IPS DF 19.7 (cell line): ENCODE measurements at places on chromosomes 16 and 17.

DNA sequence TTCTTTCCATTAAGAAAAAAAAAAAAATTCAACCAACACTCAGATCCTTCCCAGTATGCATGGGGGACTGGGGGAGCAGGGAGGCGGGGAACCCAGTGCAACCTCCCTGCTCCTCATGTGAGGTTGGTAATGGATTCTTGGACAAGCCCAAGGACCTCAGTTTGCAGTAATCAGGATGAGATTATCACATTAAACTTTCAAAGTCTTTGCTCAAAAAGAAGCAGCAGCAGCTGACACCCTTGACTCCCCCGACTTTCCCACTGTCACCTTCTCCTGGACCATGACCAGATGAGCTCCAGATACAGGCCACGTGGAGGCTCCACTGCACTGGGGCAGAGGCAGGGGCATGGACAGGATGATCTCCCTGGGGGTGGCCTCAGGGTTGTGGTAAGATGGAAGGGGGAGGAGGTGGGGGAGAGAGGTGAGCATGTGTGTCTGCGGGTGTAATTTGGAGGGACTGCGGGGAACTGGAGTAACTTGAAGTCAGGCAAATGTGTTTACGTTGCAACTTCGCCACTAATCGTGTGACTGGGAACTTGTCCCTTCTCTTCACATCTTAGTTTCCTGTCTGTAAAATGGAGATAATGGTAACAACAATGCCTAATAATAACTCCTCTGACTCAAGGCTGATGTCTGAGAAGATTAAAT lies 19.8 kb downstream of the ZNF385C start:
- DNase-seq: no peak

DNA sequence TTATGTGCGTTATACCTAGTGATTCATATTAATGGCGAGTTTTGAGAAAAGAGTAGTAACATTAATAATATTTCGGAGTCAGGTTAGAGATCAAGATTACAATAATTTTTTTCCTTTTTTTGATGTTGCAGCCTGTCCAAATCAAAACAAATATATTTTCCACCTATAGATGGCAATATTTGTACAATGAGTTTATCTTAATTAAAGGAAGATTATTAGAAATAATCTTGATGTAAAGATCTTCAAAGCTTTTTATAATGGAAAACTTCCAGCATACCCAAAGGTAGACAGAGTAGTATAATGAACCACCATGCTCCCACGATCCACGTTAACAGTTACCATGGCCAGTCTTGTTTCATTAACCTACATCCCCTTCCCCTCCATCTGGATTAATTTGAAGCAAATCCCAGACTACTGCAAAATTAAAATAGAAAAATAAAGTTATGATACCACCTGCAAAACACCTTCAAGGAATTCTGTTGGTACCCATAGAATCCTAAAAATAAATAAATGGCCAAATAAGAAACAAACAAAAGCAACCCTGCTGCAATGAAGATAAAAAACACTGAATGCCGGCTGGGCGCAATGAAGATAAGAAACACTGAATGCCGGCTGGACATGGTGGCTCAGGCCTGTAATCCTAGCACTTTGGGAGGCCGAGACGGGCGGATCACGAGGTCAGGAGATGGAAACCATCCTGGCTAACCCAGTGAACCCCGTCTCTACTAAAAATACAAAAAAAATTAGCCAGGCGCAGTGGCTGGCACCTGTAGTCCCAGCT lies 46.5 kb upstream of the GINS3 start:
- DNase-seq: no peak

GRCh38 chr16:8962393-8963009 lies 1.2 kb downstream of the USP7 start:
- no peak for DNase-seq

DNA sequence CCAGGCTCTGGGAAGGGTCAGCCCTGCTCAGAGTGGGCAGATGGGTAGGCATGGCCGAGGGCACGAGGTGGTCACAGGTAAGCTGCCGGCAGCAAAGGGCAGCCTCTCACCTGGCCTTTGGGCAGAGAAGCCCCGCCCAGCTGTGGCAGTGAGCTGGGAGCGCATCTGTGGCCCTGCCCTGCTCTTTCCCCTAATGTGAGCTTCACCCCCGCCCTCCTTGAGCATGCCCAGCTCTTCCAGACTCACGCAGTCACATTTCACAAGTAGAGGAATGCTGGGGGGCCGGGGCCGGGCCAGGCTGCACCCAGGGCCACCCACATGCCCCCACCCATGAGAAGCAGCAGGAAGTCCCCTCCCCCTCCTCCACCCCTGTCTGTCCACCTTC lies 40.7 kb upstream of the SLC38A10 start:
- no peak for DNase-seq

DNA sequence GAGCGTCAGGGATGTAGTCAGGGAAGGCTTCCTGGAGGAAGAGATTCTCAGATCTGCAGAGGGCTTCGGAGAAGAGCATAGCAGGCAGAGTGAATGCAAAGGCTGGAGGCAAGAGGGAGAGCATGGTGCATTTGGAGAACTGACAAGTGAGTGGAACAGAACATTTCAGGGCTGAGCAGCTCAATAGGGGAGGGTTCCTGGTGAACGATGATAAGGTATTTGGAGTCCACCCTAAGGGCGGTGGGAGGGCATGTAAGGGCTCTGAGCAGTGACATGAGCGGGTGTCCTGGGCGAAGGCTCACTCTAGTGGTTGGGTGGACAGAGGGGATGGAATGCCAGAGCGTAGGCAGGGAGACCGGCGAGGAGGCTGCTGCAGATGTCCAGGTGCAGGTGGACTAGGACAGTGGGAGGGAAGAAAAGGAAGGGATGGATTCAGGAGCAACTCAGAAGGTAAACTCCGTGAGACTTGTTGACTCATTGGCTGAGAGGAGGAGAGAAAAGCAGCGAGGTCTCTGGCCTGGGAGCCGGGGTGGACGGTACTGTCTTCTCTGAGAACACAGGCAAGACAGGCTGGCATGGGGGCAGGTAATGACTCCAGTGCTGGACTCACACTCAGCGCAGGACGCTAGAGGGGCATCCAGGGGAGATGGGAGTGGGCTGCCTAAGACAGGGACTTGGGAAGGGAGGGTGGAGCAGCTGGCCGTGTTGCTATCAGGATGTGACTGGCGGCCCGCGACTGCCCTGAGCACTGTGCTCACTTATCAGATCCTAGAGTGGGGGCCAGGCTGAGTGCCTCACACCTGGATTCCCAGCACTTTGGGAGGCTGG lies 1.4 kb upstream of the PITPNA start:
- no peak for DNase-seq

DNA sequence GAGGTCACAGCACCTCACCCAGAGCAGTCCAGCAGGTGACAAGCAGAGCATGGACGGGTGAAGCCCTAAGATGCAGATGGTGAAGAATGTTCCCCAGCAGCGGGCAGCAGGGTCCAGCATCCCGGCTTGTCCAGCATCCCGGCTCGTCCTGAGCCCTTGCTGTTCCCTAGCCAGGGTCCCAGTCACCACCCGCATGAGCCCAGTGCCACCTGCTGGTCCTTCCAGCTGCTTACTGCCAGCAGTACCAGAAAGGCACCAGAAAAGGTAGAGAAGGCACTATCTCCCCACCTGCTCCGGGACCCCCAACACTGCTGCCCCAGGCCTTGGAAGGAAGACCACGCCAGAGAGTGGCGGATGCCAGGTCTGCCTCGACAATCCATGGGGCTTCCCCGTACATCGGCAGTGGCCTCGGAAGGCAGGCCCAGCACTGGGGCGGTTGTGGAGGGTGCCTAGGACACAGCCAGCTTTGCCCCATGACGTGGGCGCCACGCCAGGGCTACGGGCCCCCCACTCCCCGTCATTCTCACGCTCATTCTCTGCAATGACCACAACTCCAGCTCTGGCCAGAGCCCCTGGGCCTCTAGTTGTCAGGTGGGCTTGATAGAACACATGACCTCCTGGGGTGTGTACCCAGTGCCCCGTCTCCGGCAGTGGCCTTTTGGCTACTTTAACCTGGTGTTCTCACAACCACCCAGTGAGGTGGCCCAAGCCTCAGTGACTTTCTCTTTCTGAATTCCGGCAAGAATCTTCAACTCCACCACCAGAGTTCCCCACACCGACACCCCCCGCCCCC lies 1.4 kb downstream of the CENPX start:
- DNase-seq: no peak

DNA sequence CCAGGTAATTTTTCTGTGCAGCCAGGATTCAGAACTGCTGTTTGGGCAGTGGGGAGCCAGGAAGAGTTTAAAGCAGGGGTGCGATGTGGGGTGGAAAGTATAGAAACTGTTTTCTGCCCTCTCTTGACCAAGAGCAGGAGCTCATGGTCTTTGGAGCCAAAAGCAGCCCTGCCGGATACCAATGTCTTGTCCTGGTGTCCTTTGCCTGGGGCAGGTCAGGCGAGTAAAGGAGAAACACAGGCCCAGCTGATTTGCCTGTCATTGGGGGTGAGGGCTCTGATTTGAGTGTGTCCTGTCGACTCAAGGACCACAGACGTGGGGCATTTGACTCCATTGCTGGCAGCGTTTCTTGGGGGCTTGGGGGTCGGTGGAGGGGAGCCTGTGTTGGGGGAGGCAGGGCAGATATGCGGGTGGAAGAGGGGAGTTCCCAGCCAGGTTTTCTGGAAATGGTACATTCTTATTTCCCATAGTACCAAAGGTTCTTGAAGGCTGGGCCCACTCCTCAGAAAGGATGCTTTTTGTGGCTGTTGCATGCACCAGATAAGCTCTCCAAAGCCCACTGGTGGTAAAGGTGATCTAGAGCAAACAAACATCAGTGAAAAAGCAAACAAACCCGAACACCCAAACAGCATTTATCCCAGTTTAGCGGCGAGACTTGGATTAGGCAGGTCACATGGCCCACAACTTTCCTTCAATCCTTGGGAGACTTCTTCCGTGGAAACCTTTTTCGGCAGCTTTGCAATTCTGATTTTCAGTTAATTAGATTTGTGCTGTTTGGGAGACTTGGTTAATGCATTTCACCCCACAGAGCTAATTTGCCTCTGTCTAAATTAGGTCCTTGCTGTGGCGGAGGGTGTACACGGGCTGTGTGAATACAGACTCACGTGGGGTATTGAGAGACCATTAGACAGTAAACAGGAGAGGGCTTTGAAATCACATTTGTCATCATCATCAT lies 59.0 kb downstream of the MSI2 start:
- no peak for DNase-seq

DNA sequence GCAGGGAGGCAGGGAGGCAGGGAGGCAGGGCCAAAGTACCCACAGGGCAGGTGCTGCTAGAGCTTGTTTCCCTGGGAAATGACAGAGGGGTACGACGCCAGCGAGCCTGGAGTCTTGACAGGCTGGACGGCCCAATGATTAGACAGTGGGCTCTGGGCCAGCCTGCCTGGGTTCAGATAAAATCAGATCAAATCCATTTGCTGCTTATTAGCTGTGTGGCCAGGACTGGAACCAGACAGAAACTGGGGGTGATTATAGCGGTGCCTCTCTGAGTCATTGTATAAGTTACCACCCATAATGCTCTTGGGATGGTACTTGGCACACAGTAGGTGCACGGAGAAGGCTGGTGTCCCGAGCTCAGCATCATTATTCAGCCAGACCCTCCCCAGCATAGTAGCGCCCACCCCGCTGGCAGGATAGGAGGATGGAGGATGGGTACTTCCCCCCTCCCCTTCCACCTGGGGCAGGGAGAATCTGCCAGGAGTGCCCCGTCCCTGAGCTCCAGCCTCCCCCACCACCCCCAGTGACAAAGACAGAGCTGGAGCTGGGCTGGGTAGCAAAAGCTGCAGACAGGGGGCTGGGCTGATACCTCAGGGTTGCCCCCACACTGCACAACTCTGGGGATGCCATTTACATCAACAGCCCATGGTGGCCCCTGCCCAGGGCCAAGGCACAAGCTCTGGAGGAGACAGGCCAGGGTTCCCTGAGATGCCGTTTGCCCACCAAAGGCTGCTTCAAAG lies 77.6 kb upstream of the TNRC6C start:
- DNase-seq: no peak

DNA sequence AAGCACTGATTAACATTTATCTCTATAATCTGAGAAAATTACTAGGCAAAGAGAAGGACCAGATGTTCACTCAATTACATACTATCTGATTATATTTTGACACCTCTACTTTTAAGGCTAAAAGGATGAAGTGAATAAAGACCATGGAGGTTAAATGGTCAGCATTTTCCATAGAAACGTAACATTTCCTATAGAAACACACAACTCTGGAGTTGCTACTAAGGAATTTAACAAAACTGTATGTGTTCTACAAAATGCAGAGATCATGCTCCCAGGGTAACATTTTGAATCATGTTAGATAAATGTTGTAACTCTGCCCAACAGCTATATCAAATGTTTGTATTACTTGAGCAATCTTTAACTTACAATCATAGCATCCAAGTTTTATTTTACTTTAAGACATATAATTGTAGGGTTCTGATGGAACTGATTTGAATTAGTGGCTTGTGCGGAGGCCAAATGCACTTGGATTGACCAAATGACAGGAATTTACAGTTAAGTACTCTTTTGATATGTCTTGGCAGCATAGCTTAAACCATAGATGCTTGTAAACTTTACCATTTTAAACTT lies 97.7 kb downstream of the RPGRIP1L start:
- DNase-seq: no peak

- DNase-seq: no peak
These were observed 318.9 kb downstream of the SNX29 start for GRCh38 chr16:12295395-12295794.

- no peak for DNase-seq
These were observed 1.6 kb upstream of the SEBOX start for GRCh38 chr17:28366605-28367004.

- DNase-seq: no peak
These were observed 338.7 kb downstream of the C16orf95 start for GRCh38 chr16:86978445-86979030.

DNA sequence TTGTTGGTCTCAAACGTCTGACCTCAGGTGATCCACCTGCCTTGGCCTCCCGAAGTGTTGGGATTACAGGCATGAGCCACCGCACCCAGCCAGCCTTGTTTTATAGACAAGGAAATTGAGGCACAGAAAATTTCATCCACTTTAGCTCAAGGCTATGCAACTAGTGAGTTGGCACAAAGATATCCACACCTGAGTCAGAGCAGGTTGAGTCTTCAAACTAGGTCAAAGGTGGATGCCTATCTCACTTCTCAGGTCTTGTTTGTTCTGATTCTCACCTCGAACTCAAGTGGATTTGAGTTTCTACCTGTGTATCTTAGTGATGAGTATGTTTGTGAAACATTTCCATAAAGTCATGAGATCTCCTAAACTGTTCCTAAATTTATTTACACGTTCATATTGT lies 35.6 kb upstream of the GAS7 start:
- DNase-seq: no peak

DNA sequence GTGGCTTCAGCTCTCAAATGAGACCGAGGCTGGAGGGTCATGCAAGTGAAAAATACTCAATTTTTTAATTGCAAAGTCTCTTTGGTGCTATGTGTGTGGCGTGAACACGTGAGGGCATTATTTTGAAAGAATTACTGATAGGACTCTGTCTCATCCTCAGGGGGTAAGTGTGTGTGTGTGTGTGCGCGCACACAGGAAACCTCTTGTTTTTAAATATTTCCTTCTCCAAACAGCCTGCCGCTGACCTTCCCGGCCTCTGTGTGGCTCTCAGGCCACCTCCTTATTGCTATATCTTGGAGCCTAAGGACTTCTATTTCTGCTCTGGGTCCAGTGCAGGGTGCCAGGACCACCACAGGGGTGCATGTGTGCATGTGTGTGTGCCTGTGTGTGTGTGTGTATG lies 99.7 kb downstream of the CMIP start:
- no peak for DNase-seq
